ENCODE measurements at places on chromosomes 5 and 9.

DNA sequence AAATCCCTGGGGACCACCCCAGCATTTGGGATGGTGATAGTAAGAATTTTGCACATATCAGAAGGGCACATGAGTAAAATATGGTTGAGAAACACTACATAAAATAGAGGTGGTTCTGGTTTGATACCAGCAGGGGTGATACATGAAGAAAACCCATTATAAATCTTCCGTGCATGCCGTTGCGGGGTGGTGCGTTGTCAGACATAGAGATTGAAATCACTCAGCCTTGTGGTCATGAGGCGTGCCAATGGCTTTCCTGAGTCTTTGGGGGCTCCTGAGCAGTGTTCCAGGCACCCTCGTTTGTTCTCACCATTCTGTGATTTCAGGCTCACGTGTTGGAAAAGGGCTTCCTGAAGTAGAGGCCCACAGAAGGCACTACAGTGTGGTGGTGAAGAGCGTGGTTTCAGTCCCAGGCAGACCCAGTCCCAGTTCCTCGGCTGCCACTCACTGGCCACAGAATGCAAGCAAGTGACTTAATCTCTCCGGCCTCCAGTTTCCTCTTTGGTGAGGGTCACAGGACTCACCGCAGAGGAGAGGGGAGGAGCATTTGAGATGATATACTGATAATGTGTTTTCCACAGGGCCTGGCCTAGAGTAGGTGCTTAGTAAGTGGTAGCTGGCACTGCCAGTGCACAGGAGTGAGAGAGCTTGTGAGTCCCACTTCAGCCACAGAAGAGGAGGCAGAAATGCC is 20.5 kb upstream of the GLRX start:
- peak; percentile 47 for DNase-seq

DNA sequence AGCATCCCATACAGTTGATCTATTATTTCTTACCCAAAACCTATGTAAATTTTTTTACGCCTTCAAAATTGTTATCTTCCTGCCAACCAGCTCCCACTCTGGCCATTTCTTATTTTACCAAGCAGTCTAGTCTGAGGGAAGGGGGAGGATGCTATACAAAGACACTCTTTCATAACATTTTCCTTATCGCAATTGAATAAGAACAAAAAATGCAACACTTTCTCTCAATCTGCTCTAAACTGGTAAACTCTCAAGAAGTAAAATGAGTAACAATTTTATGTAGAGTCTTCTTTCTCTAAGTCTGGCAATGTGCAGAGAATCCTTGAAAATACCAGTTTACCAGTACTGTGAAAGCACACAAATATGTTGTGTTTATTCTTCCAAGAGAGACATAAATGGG is 1216.3 kb downstream of the PTPRD start:
- DNase-seq = no peak

GRCh38 chr5:132321109-132321721 is 27.0 kb downstream of the SLC22A4 start:
- DNase-seq = no peak

GRCh38 chr5:131281133-131281867 is 17.4 kb downstream of the CDC42SE2 start:
- no peak for DNase-seq

- peak; percentile 31 for DNase-seq
These were observed 2.2 kb upstream of the ERAP1 start for GRCh38 chr5:96809921-96810320.

GRCh38 chr5:143166661-143167420 is 236.6 kb downstream of the NR3C1 start:
- DNase-seq = no peak

- no peak for DNase-seq
These were observed 729 bp upstream of the TNPO1 start for GRCh38 chr5:72815580-72816283.

DNA sequence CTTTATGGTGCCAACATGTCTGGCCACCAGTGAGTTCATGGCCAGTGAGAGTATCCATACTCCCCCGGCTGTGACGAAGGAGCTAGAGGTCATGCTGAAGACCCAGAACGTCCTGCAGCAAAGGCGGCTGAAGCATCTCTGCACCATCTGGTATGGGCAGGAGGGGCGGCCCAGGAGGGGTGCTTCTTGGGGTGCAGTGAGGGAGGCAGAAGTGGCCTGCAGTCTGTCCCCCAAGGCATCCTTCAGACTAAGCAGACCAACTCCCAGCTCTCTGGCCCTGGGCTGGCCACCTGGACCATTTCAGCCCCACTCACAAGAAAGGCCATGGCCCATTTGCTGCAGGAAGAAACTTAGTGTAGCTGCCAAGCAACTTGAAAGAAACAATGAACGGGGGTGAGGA is 11.0 kb downstream of the CCDC180 start:
- DNase-seq = no peak

GRCh38 chr9:13386935-13387733 is 107.6 kb upstream of the MPDZ start:
- DNase-seq = no peak

DNA sequence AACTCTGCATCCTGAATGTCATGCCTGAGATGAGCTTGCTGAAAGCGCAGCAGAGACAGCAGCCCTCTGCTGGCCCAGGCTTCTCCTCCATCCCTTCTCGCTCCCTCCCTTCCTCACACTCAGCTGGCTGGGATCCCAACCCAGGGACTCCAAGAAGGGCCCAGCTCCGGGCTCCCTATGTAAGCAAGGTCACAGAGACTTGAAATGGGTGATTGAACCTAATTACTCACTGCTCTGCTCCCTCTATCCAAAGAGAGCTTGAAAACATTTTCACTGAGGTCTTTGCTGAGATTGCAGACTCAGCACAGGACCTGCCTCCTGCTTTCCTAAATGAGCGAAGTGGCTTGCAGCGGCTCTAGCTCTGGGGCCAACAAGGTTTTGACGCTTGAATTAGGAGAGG is 42.8 kb downstream of the RAPGEF1 start:
- no peak for DNase-seq

GRCh38 chr5:93894601-93895354 is 153.4 kb upstream of the POU5F2 start:
- DNase-seq = no peak

- DNase-seq = no peak
These were observed 135.1 kb downstream of the CSNK1G3 start for GRCh38 chr5:123647066-123647465.

DNA sequence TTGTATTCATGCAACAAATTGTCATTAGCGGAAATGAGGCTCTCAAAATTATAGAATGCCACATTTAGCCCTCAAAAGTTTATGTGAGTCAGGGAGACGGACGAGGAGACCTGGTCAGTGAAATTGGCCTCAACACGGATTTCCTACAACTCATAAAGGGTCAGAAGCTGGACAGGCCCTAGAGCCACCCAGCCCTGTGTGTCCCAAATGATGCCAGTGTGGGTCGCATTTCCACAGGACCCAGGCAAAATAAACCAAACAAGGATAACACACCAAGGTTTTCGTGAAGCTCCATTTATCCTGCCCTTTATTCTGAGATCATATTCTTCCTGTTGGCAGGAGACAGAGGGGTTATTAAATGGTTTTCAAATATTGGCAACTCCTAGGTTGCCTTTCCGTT is 72.0 kb upstream of the COL5A1 start:
- DNase-seq = no peak

GRCh38 chr5:14869668-14870164 is 1.9 kb downstream of the ANKH start:
- no peak for DNase-seq

- no peak for DNase-seq
These were observed 29.2 kb upstream of the ENHO start for GRCh38 chr9:34551751-34552605.

DNA sequence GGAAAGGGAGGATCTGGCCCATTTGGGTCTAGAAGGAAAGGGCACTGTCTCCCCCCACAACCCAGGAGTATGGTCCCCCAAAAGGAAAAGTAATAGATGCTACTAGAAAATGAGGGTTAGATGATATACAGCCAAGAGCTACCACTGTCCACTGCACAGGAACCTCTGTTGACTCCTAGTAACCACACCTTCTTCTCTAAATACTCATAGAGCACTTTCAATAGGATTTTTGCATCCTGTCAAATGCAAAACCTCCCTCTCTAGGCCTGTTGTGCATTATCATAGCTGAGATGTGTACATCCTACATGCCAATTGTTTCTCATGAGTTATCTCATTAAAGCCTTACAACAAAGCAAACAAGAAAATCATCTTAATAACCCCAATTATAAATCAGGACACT is 66.8 kb downstream of the THBS4 start:
- DNase-seq = no peak

GRCh38 chr5:95670568-95670967 is 12.2 kb downstream of the SPATA9 start:
- no peak for DNase-seq

- no peak for DNase-seq
These were observed 104.6 kb downstream of the MVB12B start for GRCh38 chr9:126431077-126431742.

DNA sequence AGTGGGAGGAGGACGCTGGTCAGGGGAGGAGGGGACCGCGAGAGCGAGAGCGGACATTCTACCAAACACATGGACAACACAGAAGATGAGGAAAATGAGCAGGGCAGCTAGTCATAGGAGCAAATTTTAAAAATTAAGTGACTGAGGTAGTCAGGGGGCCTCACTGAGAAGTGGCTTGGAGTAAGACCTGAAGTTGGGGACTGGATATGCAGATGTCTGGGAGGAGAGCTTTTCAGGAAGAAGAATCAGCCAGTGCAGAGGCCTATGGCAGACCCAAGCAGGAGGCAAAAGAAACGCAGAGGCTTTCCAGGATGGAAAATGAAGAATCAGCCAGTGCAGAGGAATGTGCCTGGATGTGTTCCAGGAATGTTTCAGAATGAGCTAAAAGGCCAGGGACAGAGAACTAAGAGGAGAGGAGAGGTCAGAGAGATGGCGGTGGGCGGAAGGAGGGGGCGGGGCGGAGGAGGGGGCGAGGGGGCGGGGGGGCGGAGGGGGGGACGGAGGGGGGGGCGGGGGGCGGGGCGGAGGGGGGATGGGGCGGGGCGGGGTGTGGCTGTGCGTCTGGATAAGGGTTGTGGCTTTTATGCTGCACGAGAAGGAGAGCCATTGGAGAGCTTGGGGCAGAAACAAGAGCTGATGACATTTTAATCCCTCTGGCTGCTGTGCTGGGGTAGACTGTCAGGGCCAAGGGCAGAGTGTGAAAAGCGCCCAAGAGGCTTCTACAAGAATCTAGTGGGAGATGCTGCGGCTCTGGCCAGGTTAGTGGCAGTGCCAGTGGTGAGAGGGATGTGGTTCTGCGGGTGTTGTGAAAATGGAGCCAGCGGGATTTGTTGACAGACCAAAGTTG is 129.6 kb downstream of the KCNIP1 start:
- DNase-seq = no peak

DNA sequence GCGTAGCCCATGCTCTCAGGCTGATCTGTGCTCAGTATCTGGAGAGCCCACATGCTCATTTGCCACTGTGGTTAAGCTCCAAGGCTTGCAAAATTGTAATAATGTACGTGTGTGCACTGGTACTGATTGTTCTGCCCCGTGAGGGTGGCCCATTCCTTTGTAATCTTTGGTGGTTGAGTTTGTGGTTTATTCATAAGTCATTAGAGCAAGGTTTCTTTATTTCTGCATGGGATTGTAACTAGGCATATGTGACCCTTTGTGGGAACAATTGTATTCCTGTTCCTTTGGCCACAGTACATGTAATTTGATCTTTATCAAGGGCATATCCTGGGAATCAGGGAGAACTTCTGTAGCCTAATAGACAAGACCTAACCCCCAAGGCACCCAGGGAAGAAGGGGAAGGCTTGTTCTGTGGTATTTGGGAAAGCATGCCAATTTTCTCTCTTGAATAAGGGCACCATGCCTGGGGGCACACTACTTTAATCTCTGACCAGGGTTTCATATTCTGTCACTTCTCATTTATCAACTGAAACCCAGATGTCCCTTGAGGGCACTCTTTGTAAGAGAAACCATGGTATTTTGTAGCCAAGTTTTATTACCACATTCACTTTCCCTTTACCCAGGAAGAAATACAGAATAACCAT is 74.6 kb downstream of the NPR3 start:
- DNase-seq = no peak

DNA sequence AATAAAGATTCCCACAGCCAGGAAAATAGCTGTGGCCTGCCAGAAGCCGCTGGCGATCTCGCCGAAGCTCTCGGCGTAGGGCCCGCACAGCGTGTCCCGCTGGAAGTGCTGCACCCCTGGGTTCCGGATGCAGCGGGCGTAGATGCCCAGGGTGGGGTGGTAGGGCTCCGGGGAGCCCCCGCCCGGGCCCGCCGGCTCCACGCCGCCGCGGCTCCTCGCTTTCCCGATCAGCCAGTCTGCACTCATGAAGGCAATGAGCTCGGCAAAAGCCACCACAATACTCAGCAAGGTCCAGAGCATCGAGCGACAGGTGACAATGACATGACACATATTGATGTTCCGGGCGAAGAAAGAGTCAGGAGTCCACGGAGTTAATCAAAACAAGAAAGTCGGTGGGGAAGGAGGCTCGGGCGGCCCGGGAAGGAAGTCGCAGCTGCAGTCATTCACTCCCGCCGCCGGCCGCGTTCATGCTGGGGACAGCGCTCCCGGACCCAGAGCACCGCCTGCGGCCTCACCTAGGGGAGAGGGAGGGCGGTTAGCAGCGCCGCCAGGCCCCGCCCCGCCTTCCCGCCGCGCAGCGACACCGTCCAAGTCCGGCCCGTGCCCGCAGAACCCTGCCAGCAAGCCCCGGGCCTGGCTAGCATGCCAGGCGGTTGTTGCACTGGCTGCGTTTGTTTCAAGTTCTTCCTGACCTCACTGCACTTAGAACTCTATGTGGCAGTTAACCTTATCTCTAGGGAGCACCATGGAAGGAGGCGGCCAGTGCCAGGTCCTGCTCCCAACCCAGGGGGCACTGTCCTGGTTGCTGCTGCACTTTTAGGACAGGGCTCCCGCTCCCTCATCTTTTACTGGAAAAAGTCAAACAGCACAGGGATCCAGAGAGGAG is 138.4 kb downstream of the LHFPL2 start:
- peak; percentile 20 for DNase-seq

DNA sequence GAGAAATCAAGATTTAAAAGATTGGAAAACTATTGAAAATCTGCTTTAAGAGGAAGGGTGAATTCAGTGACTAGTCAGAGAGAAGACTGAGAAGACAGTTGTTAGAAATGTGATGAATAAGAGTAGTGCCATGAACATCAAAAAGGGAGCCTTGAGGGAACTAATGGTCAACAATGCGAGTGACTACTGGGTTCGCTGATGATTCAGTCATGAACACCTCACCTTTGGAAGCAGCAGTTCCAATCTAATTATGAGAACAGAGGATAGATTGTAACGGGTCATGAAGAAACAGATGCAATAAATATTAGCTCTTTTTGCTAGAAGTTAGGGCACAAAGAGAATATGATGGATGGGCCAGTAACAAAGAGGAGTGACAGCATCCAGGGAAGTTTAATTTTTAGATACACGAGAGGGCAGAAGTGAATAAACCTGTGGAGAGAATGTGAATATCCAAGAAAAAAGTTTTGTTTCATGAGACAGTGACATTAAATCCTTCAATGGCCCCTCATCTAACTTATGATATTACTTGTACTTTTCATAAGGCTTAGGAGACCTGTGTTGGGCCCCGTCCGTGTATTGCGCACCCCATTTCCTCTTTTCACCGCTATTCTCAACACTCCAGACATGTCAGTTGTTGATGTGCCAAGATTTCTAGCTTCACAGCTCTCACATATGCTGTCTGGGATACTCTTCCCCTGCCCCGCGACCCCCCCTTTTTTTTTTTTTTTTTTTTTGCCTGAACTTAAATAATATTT is 23.5 kb upstream of the IFNE start:
- DNase-seq = no peak

GRCh38 chr5:135051872-135052271 is 17.8 kb upstream of the PITX1 start:
- DNase-seq = no peak

All from stimulated activated CD8-positive, alpha-beta memory T cell treated with anti-CD3 and anti-CD28 coated beads, Interleukin-7, amount 100 ng/mL, for 4 hours (primary cell).